ENCODE measurements at places on chromosomes 3 and 15. TPM values are rescaled to one million over a fixed set of nuclear protein-coding genes. Genes with fewer than 3 reads are reported as not detected.

Gene TM4SF1
- total RNA-seq: 37.9 TPM

Gene P3H2
- total RNA-seq: 29.0 TPM

Gene WNT7A
- not detected for total RNA-seq

Gene NOX5
- not detected for total RNA-seq

Gene ERICH6
- total RNA-seq: not detected

Gene CSPG4
- total RNA-seq: 44.6 TPM

Gene HHATL
- total RNA-seq: not detected

Gene ZNF620
- total RNA-seq: 77.0 TPM

DNA sequence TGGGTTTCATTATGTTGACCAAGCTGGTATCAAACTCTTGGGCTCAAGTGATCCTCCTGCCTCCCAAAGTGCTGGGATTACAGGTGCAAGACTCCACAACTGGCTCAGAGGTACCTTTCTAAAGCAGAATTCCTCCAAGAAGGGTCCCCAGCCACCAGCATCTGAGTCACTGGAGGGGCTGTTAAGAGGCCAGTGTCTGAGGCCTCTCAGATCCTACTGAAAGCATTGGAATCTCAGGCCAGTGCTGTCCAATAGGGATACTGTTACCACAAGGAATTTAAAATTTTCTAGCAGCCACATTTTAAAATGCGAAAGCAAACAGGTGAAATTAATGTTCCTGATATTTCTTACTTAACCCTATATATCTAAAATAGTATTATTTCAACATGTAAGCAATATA, 1.3 kb downstream of the CAV3 start:
- no peaks in the 10 kb centered on the region for H3K27me3 ChIP-seq
- H3K36me3 ChIP-seq: no peaks in the 10 kb centered on the region
- H3K4me1 ChIP-seq: no peaks in the 10 kb centered on the region
- H3K27ac ChIP-seq: no peak overlapping the region
- DNase-seq: no peak
- H3K4me3 ChIP-seq: no peak overlapping the region

GRCh38 chr3:121988146-121988545, 33.9 kb downstream of the ILDR1 start:
- no peak overlapping the region for H3K4me3 ChIP-seq
- no peaks in the 10 kb centered on the region for H3K4me1 ChIP-seq
- H3K27me3 ChIP-seq: no peaks in the 10 kb centered on the region
- no peak for DNase-seq
- H3K36me3 ChIP-seq: no peaks in the 10 kb centered on the region

DNA sequence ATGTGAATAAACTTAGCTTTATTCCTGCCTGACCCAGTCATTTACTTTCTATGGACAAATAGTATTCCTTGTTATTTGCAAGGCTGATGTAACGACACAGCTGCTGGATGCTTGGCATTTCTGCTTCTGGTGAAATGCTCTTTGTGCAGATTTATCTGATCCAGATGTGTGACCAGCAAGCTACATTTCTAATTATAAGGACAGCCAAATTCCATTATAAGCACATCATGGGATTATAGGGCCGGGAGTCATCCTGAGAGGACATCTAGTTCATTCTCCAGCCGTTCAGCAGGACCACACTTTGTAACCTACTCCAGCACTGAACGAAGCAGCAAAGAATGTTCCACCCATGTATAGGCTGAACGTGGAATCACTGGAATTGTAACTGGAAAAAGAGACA, 42.9 kb downstream of the FNDC3B start:
- H3K27ac ChIP-seq: peak overlapping the region; percentile 18
- H3K27me3 ChIP-seq: no peaks in the 10 kb centered on the region
- no peaks in the 10 kb centered on the region for H3K36me3 ChIP-seq

DNA sequence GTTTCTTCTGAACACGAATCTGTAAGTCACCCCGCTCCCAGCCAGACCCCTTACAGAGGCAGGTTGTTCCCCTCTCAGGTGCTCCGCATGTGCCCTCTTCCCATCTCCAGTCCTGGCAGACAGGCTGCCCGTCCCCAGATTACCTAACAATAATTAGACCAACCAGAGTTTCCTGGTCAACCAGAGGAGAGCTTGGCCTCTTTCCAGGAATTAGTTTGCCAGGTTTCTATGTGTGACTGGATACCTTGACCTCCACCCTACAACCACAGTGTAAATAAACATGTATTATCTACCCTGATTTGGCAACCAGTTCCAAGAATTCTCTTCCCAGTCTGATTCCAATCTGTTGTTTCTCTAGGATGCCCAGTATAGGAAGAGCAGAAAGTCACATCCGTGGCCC, 178.0 kb upstream of the UMPS start:
- DNase-seq: peak; percentile 77
- peaks cover 52% of the 10 kb centered on the region for H3K4me1 ChIP-seq
- H3K36me3 ChIP-seq: no peaks in the 10 kb centered on the region
- H3K27me3 ChIP-seq: no peaks in the 10 kb centered on the region
- H3K27ac ChIP-seq: no peak overlapping the region
- no peak overlapping the region for H3K4me3 ChIP-seq

DNA sequence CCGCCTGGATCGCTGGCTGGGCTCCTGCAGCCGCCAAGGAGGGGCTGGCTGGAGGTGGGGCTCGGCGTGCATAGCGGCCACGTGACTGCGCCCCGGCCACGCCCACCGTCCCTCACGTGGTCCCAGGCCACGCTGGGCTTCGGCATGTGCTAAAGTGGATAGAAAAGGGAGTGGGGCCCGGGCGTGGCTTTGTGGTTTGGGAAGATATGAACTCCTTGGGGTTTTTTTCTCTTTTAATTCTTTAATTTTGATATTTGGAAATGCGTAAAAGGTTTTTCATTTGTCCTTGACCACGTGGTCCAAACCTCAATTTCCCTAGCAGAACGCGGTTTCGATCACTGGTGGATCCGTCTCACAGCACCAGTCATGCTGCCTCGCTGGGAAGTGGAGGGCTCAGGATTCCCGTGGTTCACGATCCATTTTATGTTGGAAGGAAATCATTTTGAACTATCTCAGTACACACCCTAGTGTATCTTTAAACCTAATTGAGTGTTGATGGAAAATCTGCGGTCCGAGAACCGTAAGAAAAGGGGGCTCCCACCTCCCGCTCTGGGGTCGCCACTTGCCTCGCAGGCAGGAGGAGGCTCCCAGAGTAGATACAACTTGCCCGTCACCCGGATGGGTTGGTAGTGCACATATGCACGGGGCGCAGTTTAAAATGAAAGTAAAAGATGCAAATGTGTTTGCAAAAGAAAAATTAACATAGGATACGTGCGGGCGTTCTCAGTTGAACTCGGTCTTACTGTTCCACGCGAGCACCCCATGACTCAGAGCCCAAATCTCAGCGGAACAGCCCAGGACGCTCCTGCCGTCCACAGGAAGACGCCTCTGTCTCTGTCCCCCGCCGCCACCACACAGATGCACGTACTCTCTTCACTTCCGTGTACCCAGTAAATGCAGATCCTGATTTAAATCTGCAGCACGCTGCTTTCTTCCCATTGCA, 141.9 kb downstream of the PGPEP1L start:
- no peaks in the 10 kb centered on the region for H3K27me3 ChIP-seq
- no peaks in the 10 kb centered on the region for H3K36me3 ChIP-seq
- H3K27ac ChIP-seq: peak overlapping the region; percentile 85
- DNase-seq: peak; percentile 78

GRCh38 chr3:2599471-2599870, 500.8 kb downstream of the CNTN4 start:
- H3K27ac ChIP-seq: no peak overlapping the region
- no peaks in the 10 kb centered on the region for H3K27me3 ChIP-seq
- DNase-seq: no peak
- H3K4me3 ChIP-seq: no peak overlapping the region
- no peaks in the 10 kb centered on the region for H3K4me1 ChIP-seq

DNA sequence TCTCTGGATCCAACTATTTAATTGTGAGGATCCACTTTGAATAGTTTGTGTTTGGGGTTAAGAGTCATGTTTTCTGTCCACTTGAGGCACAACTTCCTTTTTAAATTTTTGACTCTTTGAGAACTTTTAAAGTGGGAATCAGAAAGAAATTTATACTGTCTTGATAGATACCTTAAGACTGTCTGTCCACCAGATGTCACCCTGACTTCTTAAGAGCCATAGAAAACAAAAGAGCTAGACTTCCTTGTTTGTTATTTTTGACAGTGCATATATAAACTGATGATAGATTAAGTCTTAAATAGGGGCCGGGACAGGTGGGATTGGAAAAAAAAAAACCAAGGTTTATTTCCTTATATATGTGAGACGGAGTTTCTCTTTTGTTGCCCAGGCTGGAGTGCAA, 52.1 kb upstream of the WDR72 start:
- H3K27me3 ChIP-seq: no peaks in the 10 kb centered on the region
- H3K4me3 ChIP-seq: no peak overlapping the region
- peaks cover 12% of the 10 kb centered on the region for H3K4me1 ChIP-seq
- H3K27ac ChIP-seq: no peak overlapping the region
- DNase-seq: peak; percentile 80
- H3K36me3 ChIP-seq: no peaks in the 10 kb centered on the region

GRCh38 chr3:196162679-196163078, 48.5 kb downstream of the ZDHHC19 start:
- no peaks in the 10 kb centered on the region for H3K36me3 ChIP-seq
- no peak for DNase-seq

GRCh38 chr3:126357295-126358037, at the start of gene KLF15:
Gene KLF15, minus strand, starts transcription at chr3:126357408. Its CDS starts 4,486 bp downstream, at chr3:126352922.
- H3K27me3 ChIP-seq: peaks cover 10% of the 10 kb centered on the region
- peak; percentile 91 for DNase-seq
- peak within 1 kb of the TSS; percentile 90 for H3K27ac ChIP-seq
- peaks cover 2% of the 10 kb centered on the region for H3K36me3 ChIP-seq

DNA sequence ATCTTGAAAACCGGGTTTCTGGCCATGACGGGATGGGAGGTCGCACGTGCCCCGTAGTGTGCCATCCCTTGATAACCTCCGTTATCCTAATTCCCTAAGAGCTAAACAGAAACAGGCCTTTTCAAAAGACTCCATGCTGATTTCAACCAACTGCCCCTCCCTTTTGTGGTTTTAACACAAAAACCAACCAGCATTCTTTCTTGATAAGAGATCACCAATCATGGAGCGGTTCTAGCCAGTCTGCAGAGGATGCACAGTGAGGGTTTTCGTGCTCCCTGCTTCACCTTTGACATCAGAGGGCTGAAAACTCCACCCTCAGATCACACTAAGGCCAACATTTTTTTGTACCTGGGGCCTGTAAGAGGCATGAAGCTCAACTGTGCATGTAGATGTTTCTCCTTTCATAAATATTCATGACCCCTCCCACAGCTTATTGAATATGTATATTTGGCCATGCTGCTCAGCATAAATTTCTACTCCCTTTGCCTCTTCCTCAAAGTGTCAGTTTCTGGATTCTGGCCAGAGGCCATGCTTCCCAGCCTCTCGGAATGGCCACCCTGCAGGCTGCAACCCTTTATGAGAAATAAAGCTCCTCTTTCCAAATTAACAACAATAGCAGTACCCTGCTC, 41.3 kb downstream of the FAM3D start:
- H3K27ac ChIP-seq: no peak overlapping the region
- no peak for DNase-seq
- peaks cover 55% of the 10 kb centered on the region for H3K4me1 ChIP-seq
- H3K27me3 ChIP-seq: no peaks in the 10 kb centered on the region
- H3K4me3 ChIP-seq: no peak overlapping the region

DNA sequence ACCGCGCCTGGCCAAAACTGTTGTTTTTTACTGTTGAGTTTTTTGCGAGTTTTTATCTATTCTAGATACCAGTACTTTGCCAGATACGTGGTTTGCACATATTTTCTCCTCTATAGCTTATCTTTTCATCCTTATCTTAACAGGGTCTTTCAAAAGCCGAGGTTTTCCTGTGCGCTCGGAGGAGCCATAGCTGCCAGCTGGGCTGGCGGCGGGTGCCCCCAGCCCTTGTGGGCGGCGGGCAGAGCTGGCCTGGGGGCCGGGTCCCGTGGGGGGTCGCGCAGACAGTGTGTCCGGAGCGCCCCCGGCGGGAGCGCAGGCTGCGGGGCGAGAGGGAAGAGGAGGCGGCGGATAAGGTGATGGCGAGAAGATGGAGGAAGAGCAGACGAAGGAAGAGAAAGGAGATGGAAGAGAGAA, 11.1 kb upstream of the EIF4A2 start:
- DNase-seq: no peak
- H3K4me3 ChIP-seq: peak overlapping the region; percentile 43

DNA sequence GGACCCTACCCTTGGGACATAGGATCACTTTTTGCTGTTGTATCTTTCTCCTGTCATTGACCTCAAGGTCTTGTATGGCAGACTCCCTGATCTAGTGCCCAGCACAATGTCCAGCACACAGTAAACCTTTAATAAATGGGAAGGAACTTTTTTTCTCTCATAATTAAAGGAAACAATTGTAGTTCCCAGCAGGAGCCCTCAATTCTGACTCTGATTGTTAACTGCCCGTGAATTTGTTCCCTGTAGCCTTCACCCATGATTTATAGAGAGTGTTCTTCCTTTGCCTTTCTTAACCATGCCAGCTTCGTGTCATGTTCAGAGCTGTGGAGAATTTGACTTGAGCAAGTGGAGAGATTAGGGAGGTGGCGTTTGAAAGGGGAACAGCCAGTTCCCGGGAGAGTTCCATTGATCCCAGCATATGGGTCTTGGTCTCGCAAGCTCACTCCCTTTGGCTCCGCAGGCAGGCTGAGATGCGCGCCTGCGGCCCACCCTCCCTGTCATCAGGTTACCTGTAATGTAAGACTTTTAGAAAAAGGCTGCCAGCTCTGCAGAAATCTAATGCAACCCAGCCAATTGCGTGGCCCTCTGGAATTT, 182.6 kb downstream of the TP63 start:
- no peak overlapping the region for H3K27ac ChIP-seq
- DNase-seq: no peak
- no peaks in the 10 kb centered on the region for H3K4me1 ChIP-seq
- no peak overlapping the region for H3K4me3 ChIP-seq

- no peaks in the 10 kb centered on the region for H3K27me3 ChIP-seq
- H3K27ac ChIP-seq: no peak overlapping the region
- H3K4me1 ChIP-seq: peaks cover 6% of the 10 kb centered on the region
- H3K4me3 ChIP-seq: no peak overlapping the region
- H3K36me3 ChIP-seq: no peaks in the 10 kb centered on the region
These were observed 73.8 kb downstream of the LIPC start for GRCh38 chr15:58505581-58505980.

DNA sequence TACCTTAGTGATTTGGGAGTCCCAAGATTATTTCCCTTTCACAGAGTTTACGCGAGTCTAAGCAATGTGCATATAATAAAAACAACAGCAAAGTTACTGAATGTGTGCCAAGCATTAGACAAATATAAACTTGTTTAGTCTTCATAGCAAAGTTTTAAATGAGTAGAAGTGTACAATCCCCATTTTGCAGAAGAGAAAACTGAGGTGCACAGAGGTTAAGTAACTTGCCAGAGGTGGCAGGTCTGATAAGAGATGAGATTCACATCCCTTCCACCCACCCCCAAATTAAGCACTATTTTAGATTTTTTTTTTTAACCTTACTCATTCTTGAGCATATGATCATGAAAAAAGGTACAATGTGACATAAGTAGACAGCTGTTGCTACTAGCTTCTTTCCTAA, 2.2 kb upstream of the SUCLG2 start:
- no peak overlapping the region for H3K4me3 ChIP-seq
- no peaks in the 10 kb centered on the region for H3K27me3 ChIP-seq
- H3K36me3 ChIP-seq: no peaks in the 10 kb centered on the region
- DNase-seq: no peak
- H3K27ac ChIP-seq: no peak overlapping the region

- H3K4me3 ChIP-seq: no peak overlapping the region
- no peaks in the 10 kb centered on the region for H3K4me1 ChIP-seq
- H3K27ac ChIP-seq: no peak overlapping the region
- peak; percentile 81 for DNase-seq
- H3K36me3 ChIP-seq: no peaks in the 10 kb centered on the region
These were observed 461.5 kb upstream of the PPP2R3A start for GRCh38 chr3:135503760-135504686.

Measured in stomach (tissue), 19 donors.